AG20443 (cell line): ENCODE measurements at places on chromosomes 13 and 19.

GRCh38 chr13:78035500-78035899 is 116.9 kb upstream of the EDNRB start:
- no peak for DNase-seq

DNA sequence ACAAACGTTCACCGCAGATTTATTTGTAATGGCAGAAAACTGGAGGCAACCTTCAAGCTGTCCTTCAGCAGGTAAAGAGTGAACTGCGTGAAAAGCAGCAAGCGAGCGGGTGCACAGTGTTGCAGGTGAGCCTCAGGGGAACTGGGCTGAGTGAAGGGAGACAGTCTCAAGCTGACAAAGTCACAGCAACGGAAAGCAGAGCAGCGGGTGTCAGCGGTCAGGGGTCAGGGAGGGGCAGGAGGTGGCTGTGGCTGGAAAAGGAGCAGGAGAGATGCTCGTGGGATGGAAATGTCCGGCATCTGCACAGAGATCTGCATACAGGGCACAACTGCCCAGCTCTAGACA is 8.5 kb upstream of the RASA3 start:
- no peak for DNase-seq

DNA sequence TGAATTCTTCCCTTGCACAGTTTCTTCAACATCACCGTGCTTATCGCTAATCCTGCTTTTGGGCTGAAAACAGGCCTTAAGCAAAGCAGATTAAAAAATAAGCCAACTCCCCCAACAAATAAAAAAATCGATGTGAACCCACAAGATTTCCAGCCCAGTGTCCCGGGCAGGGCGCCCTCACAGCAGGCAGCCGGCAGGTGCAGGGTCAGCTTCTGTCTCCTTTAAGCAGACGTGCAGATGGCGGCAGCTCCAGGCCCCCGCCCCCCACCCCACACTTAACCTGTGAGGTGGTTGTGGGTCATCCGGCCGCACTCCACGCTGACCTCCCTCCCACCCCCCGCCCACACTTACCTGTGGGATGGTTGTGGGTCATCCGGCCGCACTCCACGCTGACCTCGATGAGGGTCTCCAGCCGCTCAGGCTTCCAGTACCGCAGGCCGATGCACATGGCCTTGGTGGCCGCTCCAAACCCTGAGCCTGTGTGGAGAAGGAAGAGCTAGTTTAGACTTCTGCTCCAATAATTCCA is 19.8 kb downstream of the ADPRHL1 start:
- DNase-seq, result no peak

DNA sequence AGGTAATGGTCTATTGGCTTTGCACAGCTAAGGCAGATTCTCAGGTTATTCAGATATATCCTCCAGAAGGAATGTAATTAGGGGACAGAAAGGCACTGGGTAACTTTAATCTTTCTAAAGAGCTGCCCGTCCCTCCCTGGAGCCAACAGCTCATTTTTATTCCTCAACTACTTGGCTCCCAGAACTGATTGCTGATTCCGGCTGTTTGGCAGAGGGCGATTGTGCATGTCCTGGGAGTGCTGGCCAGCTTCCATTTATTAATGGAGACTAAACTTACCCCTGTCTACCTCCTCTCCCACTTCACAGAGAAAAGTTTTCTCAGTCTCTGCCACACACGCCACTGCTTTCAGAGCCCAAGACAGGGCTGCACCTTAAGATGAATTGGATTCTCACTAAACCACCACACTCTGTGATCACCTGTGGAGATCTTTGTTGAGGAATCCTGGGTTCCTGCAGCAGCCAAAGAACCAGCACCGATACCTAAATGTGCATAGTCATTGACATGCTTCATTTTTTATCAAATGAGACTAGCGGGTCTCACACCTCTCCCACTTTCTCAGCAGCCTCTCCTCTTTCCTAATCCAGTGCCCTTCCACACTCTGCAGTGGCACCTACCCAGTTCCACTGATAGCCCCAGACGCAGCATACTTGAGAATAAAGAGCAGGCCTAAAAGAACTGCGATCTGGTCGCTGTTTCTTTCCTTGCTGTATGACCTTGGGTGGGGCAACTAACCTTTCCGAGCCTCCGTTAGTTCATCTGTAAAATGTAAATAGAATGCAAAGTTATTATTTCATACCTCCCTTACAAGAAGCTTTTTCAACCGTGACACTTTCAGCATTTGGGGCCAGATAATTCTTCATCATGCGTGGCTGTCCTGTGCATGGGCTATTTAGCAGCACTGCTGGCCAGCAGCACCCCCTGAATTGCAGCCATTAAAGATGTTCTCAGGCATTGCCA is 648.7 kb downstream of the UQCRFS1 start:
- no peak for DNase-seq

DNA sequence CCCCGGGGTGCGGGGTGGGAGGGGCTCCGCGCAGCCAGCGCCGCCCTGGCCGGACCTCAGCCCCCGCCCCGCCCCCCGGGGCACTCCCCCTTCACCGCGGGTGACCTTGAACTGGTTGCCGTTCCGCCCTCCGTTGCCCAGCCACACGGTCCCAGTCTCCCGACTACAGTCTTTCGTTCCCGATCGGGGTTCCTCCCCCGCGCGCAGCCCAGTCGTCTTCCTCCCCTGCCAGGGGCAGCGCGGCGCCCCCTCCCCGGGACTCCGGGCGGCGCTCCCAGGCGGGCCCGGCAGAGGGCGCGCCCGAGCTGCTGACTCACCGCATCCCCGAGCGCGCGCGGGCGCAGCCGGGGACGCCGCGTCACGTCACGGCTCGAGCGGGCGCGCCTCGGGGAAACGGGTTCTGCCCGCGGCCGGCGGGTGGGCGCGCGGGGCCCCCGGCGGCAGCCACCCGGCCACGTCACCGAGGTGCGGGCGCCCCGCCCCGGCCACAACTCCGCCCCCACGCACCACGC is 459 bp downstream of the MIDN start:
- peak; percentile 79 for DNase-seq

DNA sequence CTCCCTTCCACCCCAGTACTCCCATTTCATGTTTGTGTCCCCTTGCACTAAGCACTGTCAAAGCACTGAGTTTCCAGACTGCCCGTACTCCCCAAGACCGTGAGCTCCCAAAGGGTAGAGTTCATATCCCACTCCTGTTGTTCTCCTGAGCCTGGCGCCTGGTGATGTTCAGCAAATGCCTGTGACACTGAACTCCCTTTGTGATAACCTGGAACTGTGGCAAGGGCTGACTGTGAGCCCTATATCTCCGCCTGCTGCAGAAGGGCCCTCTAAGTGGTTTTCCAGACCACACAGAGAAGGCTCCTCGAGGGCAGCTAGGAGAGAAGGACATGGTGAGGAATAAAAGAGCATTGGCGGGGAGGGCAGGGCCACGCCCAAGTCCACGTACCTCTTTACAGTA is 67.5 kb downstream of the ATP7B start:
- no peak for DNase-seq

DNA sequence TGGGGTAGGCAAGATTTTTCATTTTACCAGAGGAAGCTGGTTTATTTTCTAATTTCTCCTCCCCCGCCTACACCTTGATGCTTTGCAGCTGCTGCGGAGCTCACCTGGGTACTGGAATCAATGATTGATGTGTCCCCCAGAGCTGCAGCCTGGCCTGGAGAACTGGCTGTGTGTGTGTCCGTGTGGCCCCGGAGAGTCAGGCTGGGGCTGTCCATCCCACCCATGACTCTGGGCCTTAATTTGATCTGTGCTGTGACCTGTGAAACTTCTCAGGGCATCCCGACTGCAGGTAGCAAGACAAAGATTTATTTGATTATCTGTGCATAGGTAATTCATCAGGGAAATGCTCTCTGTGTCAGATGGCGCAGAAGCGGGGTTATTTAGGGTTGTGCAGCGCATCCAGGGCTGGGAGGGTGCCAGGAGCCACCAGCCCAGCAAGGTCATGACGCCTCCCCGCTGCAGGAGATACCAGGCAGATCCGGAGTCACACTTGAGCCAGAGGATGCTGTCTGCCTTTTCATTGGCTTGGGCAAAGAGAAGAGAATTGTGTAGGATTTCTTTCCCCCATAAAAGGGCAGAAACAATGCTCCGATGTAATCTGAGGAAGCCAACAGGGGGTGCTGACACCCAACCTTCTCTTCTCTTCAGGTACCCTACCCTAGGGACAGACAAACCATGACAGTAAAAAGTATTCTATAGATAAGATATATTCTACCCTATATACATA is 346.6 kb downstream of the TSHZ3 start:
- DNase-seq, result no peak

- DNase-seq, result peak; percentile 52
Observed at GRCh38 chr13:36673838-36674326, at the start of gene SERTM1. Gene SERTM1, plus strand, starts transcription at chr13:36674020. Its CDS starts 21,059 bp downstream, at chr13:36695079.

DNA sequence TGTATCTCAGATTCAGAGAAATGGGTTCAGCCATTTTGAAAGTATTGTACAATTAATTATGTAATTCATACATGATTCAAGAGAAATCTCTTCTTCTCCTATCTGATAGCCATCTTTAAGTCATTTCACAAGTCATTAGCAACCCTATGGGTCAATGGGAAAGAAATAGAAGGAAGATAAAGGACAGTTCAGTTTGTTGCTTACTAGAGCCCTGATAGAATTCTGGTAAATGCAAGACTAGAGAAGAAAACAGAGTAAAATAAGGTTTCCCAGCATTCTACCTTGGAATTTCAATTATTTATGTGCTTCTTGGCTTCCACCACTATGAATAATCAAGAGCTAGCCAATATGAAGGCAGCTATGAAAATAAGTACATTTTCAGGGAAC is 117.7 kb downstream of the LHFPL6 start:
- no peak for DNase-seq

DNA sequence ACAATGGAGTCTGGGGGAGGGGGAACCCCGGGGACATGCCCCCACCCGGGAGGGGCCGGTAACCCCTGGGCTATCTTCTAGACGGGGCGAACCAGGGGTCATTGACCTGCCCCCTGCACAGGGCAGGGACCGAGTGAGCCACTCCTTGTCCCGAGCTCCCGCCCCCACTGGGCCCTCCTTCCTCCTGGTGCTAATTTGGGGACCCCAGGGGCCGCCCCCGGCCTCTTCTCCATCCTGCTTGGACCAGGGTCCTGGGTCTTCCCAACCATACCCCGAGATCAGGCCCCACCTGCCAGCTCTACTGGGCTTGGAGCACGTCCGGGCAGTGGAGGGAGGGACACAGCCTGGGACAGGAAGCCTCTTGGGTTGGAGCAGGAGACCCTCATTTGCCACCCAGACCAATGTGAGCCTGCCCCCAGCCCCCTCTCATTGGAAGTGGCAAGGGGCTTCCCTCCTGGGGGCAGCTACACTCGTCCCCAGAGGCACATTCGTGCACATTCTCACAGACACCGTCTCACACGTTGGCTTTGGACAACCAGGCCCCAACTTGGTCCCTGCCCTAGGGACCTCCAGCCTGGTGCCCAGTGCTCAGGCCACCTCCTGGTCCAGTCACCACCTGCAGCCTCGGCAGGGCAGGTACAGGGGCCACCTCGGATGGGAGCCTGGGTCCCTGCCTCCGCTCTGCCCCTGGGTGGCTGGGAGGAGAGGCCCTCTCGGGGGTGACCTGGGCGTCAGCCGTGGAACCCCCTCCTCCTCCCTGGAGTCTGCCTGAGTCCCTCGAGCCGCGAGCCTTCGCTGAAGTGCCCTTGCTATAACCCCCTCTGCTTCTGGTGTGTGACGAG is 3.3 kb upstream of the MISP start:
- DNase-seq, result no peak

DNA sequence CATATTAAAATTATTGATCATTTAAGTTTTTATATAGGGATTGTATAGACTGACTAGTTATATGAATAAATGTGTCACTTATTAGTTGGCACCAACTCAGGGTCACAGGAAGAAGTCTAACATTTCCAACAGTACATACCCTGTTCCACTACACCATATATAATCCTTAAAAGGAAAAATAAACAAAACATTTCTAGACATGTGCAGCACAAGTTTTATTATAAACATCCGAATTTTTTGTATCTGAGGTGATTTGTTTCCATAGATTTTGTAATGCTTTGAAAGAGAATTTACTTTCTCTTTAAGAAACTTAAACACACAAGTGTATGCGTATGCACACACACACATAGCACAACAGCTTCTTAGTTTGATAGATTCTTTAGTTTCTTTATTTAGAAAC is 418.6 kb upstream of the GPC6 start:
- no peak for DNase-seq

DNA sequence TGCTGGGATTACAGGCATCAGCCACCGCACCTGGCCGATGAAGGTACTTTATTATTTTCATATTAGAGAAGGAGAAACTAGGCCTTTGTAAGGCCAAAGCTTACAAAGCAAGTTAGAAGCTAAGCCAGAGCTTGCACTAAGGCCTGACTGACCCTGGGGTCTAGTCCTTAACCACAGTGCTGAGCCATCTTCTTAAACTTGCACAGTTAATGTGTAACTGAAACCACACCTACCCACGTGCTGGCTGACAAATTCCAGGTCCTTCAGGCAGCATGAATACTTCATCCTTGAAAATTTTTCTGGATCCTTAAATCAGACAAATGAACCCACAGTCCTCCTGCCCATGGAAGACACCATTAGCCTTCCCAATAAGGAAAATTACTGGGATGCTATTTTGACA is 880.6 kb downstream of the UQCRFS1 start:
- DNase-seq, result no peak

DNA sequence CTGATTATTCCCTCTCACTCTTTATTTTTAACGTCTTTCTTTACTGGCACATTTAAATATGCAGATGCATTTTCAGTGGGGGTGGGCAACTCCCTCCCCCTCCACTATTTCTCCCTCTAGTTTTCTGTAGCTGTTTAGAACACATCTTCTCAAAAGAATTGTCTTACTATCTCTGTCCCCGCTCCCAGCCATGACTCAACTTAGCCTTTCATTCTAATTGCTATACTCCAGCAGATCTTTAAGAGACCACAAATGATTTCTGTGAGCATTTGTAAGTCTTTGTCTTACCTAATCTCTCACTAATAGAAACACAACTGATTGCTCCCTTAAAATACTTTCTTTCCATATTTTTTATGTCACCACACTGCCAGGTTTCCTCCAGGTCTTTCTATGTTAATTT is 350.9 kb downstream of the SPRY2 start:
- no peak for DNase-seq

GRCh38 chr13:44299152-44299943 is 74.3 kb upstream of the SERP2 start:
- no peak for DNase-seq

DNA sequence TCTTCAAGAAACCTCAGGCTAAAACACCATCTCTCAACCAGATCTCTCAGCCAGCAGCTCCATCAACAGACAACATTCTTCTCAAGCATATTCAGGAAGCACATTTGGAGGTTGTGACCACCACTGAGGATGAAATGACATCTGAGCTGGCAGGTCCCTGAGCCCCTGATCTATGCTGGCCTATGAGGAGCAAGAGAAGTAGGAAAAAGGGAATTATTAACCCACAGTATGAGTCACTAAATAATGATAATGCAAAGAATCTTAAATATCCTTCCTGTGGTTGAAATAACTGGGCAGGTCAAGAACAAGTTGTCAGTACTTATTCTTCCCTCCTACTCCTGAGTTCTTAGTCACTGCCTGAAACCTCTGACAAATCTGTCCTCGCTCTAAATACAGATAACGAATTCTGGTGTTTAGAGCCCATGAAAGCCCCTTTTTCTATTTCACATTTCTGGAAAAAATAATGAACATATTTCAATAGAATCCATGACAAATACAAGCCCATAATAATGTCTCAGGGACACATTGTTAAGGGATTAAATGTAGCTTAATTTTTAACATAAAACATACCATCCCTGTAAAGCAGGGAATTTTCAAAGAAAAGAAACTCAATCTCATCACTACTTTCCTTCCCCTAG is 225.8 kb upstream of the IRS2 start:
- DNase-seq, result peak; percentile 79
